ENCODE measurements at places on chromosomes 2 and 18. TPM values are rescaled to one million over a fixed set of nuclear protein-coding genes. Genes with fewer than 3 reads are reported as not detected.

Gene PFN4
- not detected for total RNA-seq

Gene KCNJ3
- total RNA-seq, result not detected

DNA sequence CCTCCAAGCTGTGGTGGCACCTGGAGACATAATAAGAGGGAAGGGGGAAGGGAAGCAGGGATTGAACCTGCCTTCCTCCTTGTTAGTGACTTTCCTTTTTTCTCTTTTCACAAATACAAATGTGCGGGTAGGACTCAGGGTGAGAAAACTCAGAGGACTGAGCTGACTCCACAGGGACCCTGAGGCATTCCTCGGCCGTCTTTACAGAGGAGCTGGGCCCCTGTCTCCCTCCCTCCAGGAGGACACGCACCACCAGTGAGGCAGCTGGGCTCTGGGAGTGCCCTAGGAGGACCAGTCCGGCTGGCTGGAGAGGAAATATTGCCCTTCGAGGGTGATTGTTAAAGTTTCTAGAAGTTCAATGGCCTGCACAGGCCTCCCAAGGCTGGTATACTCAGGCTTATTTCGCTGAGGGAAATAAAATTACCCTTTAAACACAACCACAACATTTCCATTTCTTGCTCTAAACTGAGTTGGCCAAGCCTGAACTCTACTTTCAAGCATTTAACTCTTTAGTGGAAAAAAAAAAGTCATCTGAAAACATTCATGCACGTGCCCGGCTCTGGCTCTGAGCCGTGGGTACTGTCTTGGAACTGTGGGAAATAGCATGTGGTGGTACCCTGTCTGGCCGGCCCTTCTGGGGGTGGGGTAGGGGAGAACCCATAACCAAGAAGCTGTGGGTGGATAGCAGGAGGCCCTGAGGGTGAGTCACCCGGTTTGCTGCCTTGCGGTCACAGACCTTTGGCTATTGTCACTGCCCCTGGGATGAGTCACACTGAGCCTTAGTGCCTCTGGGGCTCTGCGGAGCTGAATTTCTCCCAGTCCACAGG is 116.0 kb downstream of the COPS8 start:
- H3K27me3 ChIP-seq, result peaks cover 3% of the 10 kb centered on the region
- no peak overlapping the region for H3K27ac ChIP-seq
- peak; percentile 58 for DNase-seq
- no peaks in the 10 kb centered on the region for H3K36me3 ChIP-seq
- no peak overlapping the region for H3K4me3 ChIP-seq

DNA sequence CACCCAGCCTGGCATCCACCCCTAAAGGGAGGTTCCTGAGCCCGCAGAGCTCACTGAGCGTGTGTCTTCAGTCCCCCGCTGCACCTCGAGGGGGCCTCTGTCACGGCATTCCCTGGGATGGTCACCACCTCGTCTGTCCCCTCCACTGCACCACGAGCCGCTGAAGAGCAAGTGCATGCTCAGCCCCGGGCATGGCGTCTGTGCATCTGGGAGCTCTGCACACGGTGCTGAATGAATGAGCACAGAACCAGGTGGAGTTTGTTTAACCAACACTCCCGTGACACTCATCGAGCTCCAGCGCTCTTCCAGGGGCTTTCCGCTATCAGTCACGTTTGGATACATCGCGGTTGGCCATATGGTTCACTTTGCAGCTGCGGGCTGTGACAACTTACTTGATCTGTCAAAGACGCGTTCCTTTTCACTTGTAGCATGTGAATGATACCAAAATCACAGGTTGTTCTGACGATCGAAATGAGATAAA is 9.2 kb downstream of the ALLC start:
- H3K27me3 ChIP-seq, result peaks cover 7% of the 10 kb centered on the region
- no peak overlapping the region for H3K27ac ChIP-seq
- no peaks in the 10 kb centered on the region for H3K4me1 ChIP-seq
- H3K4me3 ChIP-seq, result no peak overlapping the region

- H3K4me1 ChIP-seq, result no peaks in the 10 kb centered on the region
- H3K36me3 ChIP-seq, result no peaks in the 10 kb centered on the region
- DNase-seq, result no peak
- no peak overlapping the region for H3K4me3 ChIP-seq
- H3K27me3 ChIP-seq, result peaks cover 7% of the 10 kb centered on the region
These were observed 26.1 kb downstream of the PKDCC start for GRCh38 chr2:42073739-42074503.

GRCh38 chr2:123961576-123961975 is 63.5 kb upstream of the CNTNAP5 start:
- no peaks in the 10 kb centered on the region for H3K36me3 ChIP-seq
- H3K27me3 ChIP-seq, result no peaks in the 10 kb centered on the region
- no peak overlapping the region for H3K27ac ChIP-seq

Data from activated CD4-positive, alpha-beta memory T cell treated with anti-CD3 and anti-CD28 coated beads for 36 hours (primary cell).